Activated CD4-positive, alpha-beta T cell treated with anti-CD3 and anti-CD28 coated beads, Interleukin-2, amount 10 ng/mL, durations not matched to agents 7 days and 5 days (primary cell): ENCODE measurements at places on chromosomes 4 and X. TPM values are rescaled to one million over a fixed set of nuclear protein-coding genes. Genes with fewer than 3 reads are reported as not detected.

The CXorf65 gene
- 25.5 TPM for total RNA-seq

The ZMAT1 gene
- 6.5 TPM for total RNA-seq

The PAGE4 gene
- not detected for total RNA-seq

The CLOCK gene
- 8.0 TPM for total RNA-seq

The F9 gene
- total RNA-seq, result not detected

The TLR3 gene
- total RNA-seq, result 0.97 TPM

The ETNPPL gene
- total RNA-seq, result not detected

The FGF13 gene
- total RNA-seq, result not detected

The GRIA3 gene
- not detected for total RNA-seq

The TCEAL3 gene
- 2.1 TPM for total RNA-seq

The SMARCA1 gene
- total RNA-seq, result not detected

The CTAG1B gene
- not detected for total RNA-seq

The RENBP gene
- 16.5 TPM for total RNA-seq

The RRAGB gene
- total RNA-seq, result 7.3 TPM

The MAGEA8 gene
- total RNA-seq, result not detected

The LNX1 gene
- not detected for total RNA-seq
